ENCODE measurements at places on chromosomes 1 and 21.

GRCh38 chr1:17030206-17030605 is 18.5 kb upstream of the ATP13A2 start:
- DNase-seq, result no peak

DNA sequence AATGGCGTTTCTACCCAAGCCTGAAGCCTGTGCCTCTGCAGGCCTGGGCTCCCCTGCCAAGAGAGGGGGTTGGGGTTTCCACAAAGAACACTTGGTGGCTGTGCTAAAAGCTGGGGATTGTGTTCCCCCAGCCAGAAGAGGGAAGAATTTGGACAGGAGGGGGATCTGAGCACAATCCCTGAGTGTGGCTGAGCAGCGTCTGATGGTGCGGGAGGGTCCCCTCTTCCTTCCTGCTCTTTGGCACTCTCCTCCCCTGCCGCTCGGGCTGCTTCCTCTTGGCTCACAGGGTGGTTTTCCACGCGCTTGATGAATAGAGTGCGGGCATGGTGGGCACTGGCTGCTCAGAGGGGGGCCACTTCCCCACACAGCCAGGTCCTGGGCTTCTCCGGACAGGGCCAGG is 3.7 kb downstream of the GPR37L1 start:
- DNase-seq, result no peak

- no peak for DNase-seq
Measured at GRCh38 chr1:7322283-7322785, 448.8 kb upstream of the VAMP3 start.

DNA sequence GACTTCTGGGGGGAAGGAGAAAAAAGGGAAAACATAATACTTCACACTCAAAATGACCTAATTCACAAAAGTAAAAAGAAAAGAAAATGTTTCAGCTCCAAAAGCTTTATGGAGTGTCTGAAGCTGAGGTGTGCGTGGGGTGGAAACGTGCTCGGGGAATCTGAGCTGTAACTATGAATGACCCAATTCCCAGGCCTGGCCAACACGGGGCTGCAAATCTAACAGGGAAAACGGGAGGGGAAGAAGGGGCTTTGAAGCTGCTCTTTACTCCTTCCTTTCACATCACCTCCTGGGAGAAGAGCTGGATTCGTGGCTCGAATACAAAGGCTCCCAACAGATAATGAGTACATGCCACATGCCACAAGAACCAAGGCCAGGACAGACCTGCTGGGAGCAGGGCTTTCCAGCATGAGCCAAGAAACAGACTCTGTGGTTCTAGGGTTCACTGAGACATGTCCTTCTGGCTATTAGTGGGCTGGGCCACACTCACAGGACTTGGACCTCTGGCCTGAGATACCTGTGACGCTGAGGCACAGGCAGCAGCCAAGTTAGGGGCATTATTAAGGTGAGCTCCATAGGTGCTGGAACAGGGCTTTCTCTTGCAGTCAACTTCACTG is 51.5 kb downstream of the SLC66A1 start:
- DNase-seq, result no peak

DNA sequence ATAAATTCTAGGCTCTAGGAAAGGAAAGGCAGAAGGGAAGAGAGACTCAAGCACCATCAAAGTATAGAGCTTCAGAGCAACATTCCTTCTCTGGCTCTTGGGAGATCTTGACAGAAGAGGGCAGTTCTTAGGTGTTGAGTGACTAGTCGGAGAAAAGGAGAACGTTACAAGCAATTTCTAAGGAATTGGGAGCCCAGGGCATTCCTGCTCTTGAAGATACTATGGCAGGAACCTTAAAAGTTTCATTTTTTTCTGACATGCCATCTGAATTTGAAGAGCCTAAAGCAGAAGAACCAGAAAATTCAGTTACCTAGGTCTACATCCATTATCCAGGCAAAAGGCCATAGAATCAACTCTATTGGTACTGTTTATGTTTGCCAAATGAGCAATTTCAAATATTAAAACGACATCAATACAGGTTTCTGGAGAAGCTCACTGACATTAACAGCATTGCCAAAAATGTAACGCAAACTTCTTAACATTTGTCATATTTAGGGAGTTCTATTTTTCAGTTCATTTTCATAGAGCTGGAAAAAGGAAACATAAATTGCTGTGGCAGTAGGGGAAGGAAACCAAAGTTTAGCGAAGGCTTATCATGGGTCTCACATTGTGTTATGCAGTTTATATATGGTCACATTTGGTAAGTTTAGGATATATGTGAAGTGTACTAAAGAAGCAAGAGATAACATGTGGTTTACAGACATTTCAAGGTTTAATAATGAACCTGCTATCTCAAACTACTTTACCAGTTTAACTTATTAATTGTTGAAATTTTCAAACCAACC is 210.1 kb upstream of the NRIP1 start:
- DNase-seq, result no peak

- DNase-seq, result no peak
Measured at GRCh38 chr1:51114137-51114536, 12.1 kb downstream of the C1orf185 start.

DNA sequence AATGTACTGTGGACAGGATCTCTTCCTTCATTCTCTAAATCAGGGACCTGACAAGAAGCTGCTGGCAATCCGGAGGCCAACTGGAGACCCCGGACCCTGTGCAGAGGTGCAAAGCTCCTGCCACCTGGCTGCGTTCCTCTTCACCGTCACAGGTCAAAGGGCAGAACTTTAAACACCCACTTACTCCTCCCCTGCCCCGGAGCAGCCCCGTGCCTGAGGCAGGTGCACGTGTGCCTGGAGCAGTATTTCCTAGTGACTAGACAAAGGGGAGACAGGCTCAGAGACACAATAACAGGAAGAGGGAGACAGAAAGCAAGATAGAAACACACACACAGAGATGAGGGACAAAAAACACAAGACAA is 6.6 kb upstream of the PIGC start:
- no peak for DNase-seq

DNA sequence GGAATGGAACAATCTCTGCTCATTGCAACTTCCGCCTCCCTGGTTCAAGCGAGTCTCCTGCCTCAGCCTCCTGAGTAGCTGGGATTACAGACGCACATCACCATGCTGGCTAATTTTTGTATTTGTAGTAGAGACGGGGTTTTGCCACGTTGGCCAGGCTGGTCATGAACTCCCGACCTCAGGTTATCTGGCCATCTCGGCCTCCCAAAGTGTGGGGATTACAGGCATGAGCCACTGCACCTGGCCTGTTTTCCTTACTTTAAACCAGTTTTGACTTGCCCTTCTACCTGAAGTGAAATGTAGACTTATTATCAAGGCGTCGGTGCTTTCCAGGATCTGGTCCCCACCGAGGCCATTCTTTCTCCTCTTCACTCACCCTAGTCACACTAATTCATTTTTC is 141.8 kb downstream of the DYRK1A start:
- DNase-seq, result no peak
